D721Med (cell line): ENCODE measurements at places on chromosomes 16 and 17.

DNA sequence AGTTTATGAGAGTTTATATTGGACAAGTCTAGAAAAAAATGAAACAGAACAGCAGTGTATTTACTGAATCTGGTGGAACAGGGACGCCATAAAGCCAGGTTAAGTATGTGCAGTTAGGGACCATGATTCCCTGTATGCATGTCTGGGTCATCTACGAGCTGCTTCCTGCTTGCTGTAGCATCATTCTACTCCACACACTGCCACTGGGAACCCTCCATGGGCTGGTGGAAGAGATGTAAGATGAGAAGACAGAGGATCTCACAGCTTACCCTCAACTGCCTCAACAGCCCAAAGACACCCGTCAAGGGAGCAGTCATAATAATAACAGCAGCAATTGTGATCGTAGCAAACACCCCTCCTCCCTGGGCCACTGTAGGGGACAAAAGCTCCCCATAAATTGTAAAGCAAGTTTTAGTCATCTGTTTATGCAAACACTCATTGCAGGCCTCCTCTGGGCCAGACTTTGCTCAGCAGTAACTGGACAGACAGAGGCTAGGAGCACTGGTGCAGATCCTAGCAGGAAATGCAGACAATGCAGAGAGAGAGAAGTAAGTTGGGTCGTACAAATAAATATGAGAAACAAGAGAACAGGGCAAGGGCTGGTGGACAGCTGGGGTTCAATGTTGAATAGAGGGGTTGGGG, 188.0 kb downstream of the SOX9 start:
- no peak for DNase-seq

- no peak for DNase-seq
Observed at GRCh38 chr16:1614456-1615102, 2.4 kb downstream of the CRAMP1 start.

DNA sequence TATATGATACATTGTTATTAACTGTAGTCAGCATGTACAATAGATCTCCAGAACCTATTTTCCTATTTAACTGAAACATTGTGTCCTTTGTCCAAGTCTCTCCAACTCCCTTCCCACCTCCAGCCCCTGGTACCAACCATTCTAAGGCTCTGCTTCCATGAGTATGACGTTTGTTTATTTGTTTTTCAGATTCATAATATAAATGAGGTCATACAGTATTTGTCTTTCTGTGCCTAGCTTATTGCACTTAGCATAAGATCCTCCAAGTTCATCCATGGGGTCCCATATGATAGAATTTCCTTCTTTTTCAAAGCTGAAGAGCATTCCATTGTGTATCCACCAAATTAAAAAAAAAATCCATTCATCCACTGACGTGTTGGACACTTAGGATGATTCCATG, 39.4 kb downstream of the OTOA start:
- DNase-seq: no peak

DNA sequence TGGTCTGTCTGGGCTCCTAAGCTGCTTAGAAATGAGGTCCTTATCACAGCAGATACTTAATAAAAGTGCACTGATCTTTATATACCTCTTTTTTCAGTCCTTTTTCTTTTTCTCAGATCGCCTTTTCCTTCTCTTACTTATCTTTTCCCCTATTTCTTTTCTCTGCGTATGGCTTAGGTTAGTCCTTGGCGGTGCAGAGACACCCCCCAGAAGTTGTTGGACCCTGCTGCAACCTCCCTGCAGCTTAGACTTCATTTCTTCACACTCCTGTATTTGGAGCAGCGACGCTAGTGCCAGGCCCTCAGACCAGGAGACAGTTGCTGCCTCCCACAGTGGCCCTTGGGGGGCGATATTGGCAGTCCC, 67.6 kb downstream of the CENPV start:
- no peak for DNase-seq
